ENCODE measurements at places on chromosomes 13 and 19.

DNA sequence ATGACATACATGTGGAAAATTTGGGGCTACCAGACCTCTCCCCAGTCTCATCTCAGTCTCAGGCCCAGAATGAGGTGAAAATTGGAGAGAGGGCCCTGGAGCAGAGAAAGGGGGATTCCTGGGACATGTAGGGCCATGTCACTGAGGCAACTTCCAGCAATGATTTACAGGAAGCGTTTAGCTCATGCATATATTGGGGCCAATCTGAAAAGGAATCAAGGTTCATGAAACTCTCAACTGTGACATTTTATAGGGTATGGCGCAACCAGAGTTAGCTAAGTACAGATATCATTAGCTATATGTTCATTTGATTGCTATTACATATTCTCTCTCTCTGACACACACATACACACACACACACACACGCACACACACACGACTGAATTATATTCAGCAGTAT lies 86.3 kb downstream of the RNASEH2B start:
- DNase-seq, result no peak

GRCh38 chr19:18494267-18494607 lies 27.6 kb downstream of the ELL start:
- no peak for DNase-seq

DNA sequence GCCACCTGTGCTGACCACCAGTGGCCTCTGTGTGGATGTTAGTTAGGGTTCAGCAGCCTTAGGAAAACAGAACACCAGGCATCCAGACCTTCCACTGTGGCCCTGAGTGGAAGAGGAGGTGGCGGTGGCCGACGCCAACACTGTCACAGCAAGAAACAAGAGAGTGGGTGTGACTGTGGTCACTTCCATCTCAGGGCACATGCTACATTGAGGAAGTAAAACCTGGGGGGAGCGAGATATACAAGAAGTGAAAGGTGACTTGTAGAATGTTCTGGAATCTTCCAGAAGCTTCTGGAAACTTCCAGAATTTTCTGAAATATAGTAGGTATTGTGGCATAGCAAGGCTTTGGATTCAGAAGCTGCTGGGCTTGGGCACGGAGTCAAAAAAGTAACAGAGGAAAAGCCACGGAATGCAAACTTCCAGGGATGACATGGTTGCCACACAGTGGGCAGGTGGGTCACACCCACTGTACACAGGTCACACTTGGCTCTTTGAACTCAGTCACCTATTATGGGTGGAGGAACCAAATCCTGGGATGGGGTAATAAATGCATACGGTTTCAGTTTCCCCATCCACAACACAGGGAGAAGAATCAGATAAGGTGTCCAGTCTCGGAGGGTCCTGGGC lies 24.3 kb downstream of the GNG7 start:
- no peak for DNase-seq

- no peak for DNase-seq
Observed at GRCh38 chr13:46088821-46089562, 15.8 kb downstream of the CPB2 start.

GRCh38 chr19:15255359-15255990 lies 23.2 kb upstream of the EPHX3 start:
- no peak for DNase-seq

DNA sequence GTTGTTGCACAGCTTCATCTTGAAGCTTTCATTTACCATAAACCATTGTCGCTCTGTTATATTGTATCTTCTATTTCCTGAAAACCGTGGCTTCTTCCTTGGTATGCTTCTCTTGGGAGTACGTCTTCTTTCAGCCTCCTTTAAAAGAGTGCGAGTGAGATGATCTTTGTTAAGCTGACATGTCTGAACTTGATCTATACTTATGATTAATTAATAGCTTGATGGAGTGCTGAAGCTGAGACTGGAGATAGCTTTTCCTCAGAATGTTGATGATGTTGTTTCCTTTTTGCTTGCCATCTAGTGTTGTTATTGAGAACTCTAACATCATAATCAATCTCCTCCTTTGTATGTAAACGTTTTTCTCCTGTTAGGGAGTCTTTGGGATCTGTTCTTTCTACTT lies 529.3 kb upstream of the SPRY2 start:
- no peak for DNase-seq

DNA sequence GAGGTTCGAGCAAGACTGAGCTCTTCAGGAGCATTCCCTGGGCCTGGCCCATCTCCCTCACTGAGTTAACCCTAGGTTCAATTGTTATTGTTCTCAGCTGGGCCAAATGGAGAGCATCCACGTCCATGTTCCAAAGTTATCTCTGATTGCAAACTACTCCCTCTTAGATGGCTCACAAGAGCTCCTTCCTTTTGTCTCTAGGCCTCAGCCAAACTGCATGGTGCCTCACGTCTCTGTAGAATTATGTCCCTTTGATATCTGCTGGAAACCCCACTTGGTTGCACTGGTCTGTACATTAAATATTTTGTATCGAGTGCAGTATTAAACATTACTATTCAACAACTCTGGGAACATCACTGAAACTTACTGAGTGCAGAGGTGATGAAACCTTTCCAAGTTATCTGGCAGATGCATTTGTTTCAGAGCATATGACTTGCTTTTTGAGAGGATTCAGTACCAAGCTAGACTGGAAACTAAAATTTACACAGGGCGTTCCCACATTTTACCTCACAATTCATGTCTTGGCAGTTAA lies 38.1 kb downstream of the DOCK9 start:
- no peak for DNase-seq

DNA sequence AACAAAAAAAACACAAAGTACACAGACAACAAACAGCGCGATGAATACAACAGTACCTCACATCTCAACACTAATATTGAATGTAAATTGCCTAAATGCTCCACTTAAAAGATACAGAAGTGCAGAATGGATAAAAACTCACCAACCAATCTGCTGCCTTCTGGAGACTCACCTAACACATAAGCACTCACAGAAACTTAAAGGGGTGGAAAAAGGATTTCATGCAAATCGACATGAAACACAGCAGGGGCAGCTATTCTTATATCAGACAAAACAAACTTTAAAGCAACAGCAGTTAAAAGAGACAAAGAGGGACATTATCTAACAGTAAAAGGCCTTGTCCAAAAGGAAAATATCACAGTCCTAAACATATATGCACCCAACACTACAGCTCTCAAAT lies 209.5 kb downstream of the ABCC4 start:
- no peak for DNase-seq

- DNase-seq, result no peak
Observed at GRCh38 chr13:99363391-99363790, 56.2 kb upstream of the GPR183 start.

GRCh38 chr19:31880283-31880682 lies 465.1 kb upstream of the ZNF507 start:
- no peak for DNase-seq

- no peak for DNase-seq
Observed at GRCh38 chr19:15622991-15623390, 8.0 kb downstream of the CYP4F8 start.

DNA sequence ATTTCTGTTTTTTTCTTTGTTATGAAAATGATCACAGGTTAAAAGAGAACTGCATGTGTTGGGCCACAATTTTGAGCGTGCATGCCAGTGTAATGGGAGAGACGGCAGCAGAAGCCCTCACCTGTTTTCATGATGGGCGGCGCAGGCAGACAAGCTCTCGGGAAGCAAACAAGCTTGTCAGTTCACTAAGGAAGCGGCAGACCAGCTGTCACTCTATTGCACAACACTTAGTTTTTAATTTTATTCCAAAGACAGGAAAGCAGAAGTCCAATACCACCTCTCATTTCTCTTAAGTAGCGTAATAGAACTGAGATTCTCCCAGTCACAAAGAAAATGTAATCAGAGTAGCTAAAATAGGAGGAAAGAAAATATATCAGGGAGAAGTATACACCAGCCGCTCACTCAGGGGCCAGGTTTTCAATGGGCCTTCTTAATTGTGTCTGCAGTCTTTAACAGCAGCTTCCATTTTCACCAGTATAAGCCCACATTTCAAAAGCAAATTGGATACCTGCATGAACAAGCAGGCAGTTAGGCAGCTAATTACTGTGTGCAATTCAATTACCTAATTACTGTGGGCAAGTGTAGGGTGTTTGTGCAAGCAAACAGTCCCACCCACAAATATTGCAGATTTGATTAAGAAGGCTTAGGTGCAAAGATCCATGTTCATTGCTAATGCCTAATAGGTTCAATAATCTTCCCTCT lies 711.4 kb downstream of the DIAPH3 start:
- DNase-seq, result no peak

DNA sequence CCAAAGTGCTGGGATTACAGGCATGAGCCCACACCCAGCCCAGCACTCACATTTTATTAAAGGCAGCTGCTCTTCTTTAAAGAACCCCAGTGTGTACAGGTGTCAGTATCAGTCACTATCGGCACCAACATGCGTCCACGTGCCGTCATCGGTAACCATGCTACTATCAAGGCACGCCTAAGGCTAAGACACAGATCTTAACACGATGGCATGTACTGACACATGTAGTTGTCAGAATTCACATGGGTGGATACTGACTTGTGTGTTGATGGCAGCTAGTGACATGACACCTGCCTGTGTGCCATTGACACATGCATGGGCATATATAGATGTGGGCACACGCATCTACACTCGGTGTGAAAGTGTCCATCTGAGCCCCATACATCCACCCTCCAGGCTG lies 12.2 kb upstream of the HIF3A start:
- no peak for DNase-seq

- DNase-seq, result no peak
Observed at GRCh38 chr13:32852526-32852925, 163.7 kb upstream of the KL start.

DNA sequence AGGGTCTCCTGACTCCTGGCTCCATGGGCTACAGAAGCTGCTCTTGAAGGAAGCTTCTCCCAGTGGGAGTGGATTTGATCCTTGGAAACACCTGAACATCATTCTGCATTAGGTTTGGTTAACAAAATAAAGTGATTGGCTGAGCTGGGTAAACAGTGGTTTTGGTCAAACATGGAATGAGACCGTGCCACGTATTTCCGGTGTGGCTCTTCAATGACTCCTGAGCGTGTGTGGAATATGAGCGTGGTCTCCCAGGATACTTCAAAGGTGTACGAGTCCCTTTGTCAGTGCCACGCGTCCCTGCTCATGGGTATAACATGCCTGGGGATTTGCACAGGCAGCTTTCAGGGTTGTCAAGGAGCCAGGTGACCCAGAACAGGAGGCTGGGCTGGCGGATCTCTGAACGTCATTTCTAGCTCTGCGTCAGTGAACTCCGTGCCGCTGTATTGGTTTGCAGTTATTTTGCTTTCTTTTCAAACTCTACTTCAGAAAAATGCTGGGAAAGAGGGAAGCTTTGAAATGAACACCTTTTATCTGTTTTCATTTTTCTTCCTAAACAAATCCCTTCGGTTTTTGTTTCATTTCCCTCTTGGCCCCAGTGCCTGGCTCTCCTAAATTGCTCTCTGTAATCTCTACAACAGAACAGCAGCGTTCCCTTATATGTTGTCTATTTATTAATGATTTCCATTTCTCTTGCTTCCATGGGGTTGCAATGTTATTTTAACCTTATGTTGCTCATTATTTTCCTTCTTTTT lies 26.3 kb upstream of the GJB6 start:
- no peak for DNase-seq

DNA sequence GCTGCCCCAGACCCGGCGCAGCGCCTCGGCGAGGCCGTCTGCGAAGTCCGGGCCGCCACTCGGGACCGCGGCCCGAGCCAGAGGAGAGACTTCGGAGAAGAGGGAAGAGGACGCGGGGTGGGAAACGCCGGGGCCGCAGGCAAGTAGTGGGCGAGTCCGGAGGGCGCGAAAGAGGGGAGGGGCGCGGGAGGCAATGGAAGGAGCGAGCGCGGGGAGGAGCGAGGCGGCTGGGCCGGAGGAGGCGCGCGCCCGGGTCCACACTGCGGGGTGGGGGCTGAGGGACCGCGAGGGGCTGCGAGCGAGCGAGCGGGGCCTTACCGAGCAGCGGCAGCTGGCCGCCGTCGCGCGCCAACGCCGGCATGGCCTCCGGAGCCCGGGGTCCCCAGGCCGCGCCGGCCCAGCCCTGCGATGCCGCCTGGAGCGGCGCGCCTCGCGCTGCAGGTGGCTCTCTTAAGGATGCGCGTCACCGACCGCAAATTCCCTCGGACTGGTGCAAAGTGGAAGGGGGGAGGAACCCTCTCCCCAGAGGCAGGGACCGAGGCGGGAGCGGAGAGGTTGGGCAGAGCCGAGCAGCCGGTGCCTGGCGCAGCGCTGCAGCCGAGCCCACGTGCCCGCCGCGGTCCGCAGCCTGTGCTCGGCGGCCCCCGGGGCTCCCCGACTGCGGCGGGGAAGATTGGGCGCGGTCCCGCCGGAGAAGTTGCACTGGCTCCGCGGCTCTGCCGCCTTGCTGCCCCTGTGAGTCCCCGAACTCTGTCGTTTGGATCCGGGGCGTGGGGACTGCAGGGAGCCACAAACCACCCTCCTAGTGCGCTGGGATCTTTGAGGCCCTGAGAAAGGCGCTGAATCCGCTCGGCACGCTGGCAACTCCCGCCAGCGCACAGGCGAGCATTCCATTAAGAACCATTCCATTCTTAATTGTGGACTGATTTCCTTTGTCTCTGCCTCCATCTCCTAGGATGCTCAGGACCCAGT lies at the start of gene FLT3:
TSS of gene FLT3 (minus strand) at position 427 of the 972 bp plus-strand sequence. CDS start at position 361, 66 bp downstream.
- peak; percentile 79 for DNase-seq

DNA sequence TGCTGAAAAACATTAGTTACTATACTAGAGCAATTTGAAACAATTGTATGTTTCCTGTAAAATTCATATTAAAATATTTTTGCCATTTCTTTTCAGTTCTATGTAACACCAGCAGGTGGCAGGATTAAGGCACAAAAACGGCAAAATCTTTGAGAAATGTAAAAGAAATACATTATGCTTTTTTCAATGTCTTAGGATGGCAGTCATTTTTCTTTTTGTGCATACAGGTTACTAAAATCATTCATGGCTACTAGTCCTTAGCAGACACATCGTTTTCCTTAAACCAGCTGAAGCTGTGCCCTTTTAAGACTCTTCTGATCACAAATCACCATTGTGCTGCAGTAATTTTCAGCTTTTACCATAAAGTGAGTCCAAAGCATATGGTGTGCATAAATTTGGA lies 800.7 kb upstream of the SLITRK5 start:
- DNase-seq, result no peak

GRCh38 chr19:48837051-48837524 lies 797 bp upstream of the HSD17B14 start:
- peak; percentile 94 for DNase-seq

- DNase-seq, result no peak
Observed at GRCh38 chr19:29145756-29146155, 67.2 kb downstream of the UQCRFS1 start.

DNA sequence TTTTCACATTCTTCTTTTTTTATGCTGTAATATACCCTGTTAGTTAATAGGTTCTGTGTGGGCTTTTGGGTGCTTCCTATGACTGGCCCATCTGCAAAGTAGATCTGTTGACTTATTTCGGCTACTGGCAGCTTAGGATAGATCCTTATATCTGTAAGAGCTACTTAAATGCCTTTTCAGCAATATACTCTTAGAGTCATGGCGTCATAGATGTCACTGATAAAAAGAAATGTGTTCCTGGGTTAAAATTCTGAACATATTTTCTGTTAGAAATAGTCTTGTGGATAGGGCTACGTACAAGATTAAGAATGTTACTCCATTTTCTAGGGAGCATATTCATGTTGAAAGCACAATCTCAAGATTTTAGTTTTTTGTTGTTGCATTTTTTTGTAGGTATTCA lies 4.7 kb downstream of the AKAP11 start:
- no peak for DNase-seq

Data from ELF-1 (cell line).